ENCODE measurements at places on chromosomes 5 and 9. TPM values are rescaled to one million over a fixed set of nuclear protein-coding genes. Genes with fewer than 3 reads are reported as not detected.

Gene NCS1
- polyA plus RNA-seq = 4.2 TPM

Gene FOXD4
- polyA plus RNA-seq = not detected

Gene RCL1
- 14.5 TPM for polyA plus RNA-seq

Gene TMEM267
- 3.2 TPM for polyA plus RNA-seq

Gene CCIN
- 0.07 TPM for polyA plus RNA-seq

Gene PHYHD1
- polyA plus RNA-seq = 8.1 TPM

Gene GPR150
- polyA plus RNA-seq = not detected

Gene ANKRD34B
- polyA plus RNA-seq = not detected

Gene STK32A
- 0.50 TPM for polyA plus RNA-seq

Gene GDF9
- not detected for polyA plus RNA-seq

Gene GPR21
- not detected for polyA plus RNA-seq

Gene PCDHA8
- not detected for polyA plus RNA-seq

Gene CCT5
- 166 TPM for polyA plus RNA-seq

Gene TBC1D13
- polyA plus RNA-seq = 18.0 TPM

Gene PCDHGA3
- 0.60 TPM for polyA plus RNA-seq

Gene ADAMTSL1
- polyA plus RNA-seq = 1.4 TPM

Gene FUT7
- polyA plus RNA-seq = 1.3 TPM

Gene OR13J1
- polyA plus RNA-seq = not detected

Gene SPATA31C1
- not detected for polyA plus RNA-seq

Gene OTP
- not detected for polyA plus RNA-seq

Gene DEPDC1B
- polyA plus RNA-seq = 9.5 TPM

Gene KIAA0825
- 0.46 TPM for polyA plus RNA-seq

Gene KIF4B
- 0.01 TPM for polyA plus RNA-seq

Gene CRHBP
- 0.31 TPM for polyA plus RNA-seq

Gene RPS23
- polyA plus RNA-seq = 5,306 TPM

Gene LRRTM2
- polyA plus RNA-seq = not detected

Gene FBP2
- polyA plus RNA-seq = 0.04 TPM

Gene AHRR
- polyA plus RNA-seq = 1.8 TPM

Gene FIBCD1
- 11.9 TPM for polyA plus RNA-seq

Gene IL5
- not detected for polyA plus RNA-seq

Gene NMUR2
- polyA plus RNA-seq = not detected

Gene IFT74
- 10.1 TPM for polyA plus RNA-seq

Gene DOCK8
- polyA plus RNA-seq = 22.8 TPM

Gene COL15A1
- polyA plus RNA-seq = 7.1 TPM

Gene NUTM2G
- not detected for polyA plus RNA-seq

Gene EIF4EBP3
- 37.2 TPM for polyA plus RNA-seq

Gene ITGA2
- 4.9 TPM for polyA plus RNA-seq

Gene RICTOR
- 3.6 TPM for polyA plus RNA-seq

Gene FAM153A
- not detected for polyA plus RNA-seq

Gene IFNA13
- polyA plus RNA-seq = not detected

Gene TAS2R1
- not detected for polyA plus RNA-seq

Gene ADAMTS19
- polyA plus RNA-seq = 0.16 TPM

Gene PCDHGB4
- polyA plus RNA-seq = not detected

Gene NKD2
- 1.8 TPM for polyA plus RNA-seq

Gene PNPLA7
- polyA plus RNA-seq = 1.8 TPM

Gene PKD2L2
- 0.07 TPM for polyA plus RNA-seq

Gene PFN3
- not detected for polyA plus RNA-seq

Gene ASPN
- polyA plus RNA-seq = 1.5 TPM

Gene LHX3
- not detected for polyA plus RNA-seq

Gene SCGB3A2
- not detected for polyA plus RNA-seq

Gene STPG3
- not detected for polyA plus RNA-seq

Gene SH2D3C
- polyA plus RNA-seq = 1.4 TPM

Gene RLN2
- polyA plus RNA-seq = not detected

Gene GABRA6
- polyA plus RNA-seq = not detected

Measured in sigmoid colon (tissue), 7 donors.